Stimulated activated CD4-positive, alpha-beta T cell treated with anti-CD3 and anti-CD28 coated beads, Interleukin-1b, Interleukin-23, amount 100 ng/mL, for 1 hour (primary cell): ENCODE measurements at places on chromosomes 12 and 14.

GRCh38 chr12:109519787-109520186 is 42.4 kb downstream of the UBE3B start:
- DNase-seq = no peak

DNA sequence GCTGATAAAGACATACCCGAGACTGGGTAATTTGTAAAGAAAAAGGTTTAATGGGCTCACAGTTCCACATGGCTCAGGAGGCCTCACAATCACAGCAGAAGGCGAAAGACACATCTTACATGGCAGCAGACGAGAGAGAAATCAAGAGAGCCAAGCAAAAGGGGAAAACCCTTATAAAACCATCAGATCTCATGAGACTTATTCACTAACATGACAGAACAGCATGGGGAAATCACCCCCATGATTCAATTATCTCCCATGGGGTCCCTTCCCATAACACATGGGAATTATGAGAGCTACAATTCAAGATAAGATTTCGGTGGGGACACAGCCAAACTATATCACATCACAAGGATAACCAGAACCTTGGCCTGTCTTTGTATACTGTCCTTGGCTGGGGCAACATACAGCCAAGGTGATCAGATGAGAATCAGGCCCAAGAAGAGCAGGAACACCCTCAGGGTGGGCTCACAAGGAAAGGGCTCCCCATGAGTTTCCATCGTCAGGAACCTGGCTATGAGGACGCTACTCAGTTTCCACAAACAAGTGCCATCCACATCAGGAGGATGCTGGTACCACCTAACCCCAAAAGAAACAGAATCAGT is 152.7 kb downstream of the FOXN3 start:
- no peak for DNase-seq

DNA sequence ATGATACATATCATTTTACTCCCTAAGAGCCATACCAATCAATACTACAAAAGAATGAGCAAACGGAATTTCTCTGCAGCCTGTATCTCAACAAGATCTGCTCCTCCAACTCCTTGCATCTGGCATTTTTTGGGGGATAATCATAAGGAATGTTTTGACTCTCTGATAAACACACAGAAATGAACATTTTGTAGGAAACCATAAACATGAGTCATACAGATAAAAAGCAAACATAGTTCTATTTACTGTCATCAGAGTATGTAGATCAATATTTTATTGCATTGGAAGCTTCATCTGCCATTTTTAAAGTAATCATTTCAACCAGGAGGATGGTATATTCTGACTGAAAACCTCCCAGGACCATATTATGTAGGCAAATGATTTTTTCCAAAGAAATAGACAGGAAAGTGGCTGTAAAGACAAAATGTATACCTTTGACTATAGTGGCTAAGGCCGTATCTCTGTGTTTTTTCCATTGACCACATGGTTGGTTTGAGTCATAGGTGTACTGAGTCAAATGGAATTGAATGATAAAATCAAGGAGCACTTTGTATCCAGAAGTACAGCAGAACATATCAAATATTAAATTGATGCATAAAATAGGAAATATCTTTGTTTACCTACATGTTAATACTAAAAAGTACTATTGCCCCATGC is 32.4 kb upstream of the CD69 start:
- no peak for DNase-seq

DNA sequence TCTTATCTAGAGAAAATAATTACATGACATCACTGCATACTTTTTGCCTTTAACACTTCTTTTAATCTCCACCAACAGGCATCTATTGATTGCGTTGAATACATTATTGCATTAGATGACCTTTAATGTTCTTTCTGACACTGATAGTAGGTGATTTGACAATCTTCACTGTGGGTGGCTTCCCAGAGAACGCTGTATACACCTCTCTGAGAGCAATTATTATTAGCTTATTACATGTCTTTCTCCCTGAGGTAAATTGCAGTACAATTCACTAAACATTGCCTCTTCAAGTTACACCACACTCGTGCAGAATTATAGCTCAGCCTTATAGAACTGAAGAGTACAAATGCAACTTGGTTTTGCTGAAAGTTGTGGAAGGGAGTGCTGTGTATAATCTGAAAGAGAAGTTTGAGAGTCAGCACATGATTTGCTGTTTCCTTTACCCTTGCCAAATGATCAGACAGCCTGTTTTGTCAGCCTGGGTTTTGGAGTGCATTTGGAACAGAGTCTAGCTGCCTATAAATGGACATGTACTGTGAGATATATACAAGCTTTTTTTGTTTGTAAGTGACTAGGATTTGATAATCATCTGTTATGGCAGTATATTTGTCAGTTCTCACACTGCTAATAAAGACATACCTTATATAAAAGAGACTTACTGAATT is 369.2 kb downstream of the CCER1 start:
- no peak for DNase-seq

GRCh38 chr14:23538050-23538718 is 13.4 kb downstream of the ZFHX2 start:
- no peak for DNase-seq

GRCh38 chr14:65198346-65198745 is 96.0 kb upstream of the MAX start:
- no peak for DNase-seq

GRCh38 chr12:69150796-69151127 is 88.6 kb upstream of the CPSF6 start:
- DNase-seq = no peak

DNA sequence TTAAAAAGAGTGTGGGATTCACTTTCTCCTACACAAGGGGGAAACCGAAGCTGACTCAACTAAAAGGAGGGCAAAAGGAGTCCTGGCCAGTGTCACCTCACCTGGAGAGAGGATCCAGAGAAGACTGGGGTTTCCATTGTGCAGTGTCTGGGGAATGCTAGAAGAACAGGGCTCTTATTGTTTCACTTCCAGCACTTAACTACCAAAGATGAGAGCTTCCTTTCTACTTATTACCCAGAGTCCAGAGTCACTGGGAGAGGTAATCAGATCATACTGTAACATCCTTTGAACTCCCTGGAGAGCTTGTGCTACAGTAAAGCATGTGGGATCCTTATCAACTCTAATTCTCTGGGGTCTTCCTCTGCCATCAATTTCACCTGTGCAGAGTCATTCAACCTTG is 148.4 kb upstream of the BCL2L14 start:
- no peak for DNase-seq

DNA sequence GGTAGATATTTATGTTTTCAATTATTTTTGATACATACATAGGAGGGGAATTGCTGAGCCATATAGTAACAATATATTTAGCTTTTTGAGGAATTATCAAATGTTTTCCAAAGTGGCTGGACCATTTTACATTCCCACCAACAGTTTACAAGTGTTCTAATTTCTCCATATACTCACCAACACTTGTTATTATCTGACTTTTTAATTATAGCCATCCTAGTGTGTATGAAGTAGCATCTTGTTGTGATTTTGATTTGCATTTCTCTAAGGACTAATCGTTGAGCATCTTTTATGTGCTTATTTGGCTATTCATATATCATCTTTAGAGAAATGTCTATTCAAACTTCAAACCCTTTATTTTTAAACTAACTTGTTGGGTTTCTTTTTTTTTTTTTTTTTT is 17.2 kb upstream of the HECTD1 start:
- no peak for DNase-seq

- DNase-seq = no peak
Observed at GRCh38 chr14:92633724-92634123, 114.7 kb downstream of the LGMN start.

DNA sequence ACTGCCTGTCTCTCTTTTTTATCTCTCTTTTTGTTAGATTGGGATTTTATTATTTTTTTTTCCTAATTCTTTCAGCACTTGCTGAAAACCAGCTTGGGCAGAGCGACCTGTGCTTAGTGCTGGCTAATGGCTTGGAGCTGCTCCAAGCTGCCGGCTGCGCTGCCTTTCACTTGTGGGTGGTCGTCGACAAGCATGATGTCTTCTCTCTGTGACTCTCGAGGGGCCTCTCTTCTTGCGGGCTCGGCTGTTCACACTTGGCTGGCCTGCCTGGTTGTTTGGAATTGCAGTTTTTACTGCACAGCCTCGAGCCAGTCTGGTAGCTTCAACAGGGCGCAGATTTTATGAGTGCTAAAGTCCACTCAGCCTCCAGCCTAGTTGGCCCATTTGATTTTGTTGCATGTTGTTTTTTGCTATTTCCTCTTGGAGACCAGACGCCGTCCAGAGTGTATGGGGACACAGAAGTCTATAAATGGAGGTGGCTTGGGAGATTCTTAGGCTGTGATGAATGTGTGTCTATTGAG is 18.6 kb downstream of the TPCN1 start:
- DNase-seq = no peak

DNA sequence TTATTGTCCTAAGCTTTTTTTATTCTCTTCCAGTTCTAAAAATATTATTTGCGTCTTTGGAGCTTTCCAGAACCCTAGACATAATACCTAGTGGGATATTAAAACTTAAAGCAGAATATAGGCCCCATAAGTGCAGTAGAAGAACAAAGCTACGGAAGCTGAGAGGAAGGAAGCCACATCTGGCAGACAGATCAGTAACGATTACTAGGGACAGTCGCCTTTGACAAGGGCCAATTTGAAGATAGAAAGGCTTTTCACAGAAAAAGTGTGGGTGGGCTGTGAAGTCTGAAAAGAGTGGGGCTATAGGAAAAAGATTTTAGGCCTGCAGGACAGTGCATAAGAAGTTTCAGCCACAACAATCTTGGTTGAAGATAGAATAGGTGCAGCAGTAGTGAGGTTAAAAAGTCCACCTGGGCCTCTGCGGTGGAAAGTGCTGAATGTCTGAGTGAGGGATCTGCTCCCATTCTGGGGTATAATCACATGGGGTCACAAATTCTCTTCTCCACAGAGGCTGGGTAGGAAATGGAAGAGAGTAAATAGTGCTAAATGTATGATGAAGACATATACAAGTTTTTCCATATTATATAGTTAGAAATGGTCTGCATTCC is 114.5 kb downstream of the CMAS start:
- DNase-seq = no peak

- DNase-seq = no peak
Observed at GRCh38 chr12:57465747-57466505, 6.3 kb downstream of the GLI1 start.

- no peak for DNase-seq
Observed at GRCh38 chr12:25757037-25757665, 201.3 kb upstream of the RASSF8 start.

DNA sequence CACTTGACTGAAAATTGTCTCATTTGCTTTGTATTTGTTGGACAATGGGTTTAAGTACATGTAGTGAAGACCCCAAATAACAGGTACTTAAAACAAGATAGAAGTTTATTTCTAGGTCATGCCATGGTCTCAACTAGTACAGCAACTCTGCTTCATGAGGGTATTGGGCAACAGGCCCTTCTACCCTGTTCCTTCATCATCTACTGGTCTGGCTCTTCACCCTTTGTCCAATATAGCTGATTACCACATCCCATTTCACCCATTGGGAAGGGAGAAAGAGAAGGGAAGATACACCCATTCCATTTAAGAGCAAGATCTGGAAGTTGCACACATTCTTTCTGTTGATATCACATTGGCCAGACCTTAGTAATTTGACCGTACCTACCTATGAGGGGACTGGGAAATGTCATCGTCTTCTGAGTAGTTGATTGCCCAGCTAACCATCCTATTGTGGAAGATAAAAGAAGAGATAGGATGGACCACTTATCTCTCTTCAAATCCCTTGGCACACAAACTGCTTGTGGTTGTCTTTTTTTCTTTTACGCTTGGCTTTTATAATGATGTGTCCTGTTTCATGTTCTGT is 104.6 kb downstream of the DIP2B start:
- no peak for DNase-seq

DNA sequence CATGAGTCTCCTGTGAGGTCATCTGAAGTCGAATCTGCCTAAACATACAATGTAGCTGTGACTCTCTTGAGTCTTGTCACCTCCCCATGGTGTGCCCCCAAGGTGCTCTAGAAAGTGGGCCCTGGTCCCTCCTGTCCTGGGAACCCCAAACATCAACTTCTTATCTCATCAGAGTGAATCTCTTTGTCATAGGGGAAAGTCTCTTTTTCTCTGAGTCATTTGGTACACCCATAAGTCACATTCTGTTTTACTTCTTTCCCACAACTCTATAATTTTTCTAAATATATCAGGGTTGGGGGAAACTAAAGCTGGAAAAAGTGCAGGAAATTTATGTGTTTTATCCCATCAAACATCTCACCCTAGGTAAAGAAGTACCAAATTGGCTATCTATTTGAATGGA is 12.9 kb downstream of the SDR9C7 start:
- no peak for DNase-seq

DNA sequence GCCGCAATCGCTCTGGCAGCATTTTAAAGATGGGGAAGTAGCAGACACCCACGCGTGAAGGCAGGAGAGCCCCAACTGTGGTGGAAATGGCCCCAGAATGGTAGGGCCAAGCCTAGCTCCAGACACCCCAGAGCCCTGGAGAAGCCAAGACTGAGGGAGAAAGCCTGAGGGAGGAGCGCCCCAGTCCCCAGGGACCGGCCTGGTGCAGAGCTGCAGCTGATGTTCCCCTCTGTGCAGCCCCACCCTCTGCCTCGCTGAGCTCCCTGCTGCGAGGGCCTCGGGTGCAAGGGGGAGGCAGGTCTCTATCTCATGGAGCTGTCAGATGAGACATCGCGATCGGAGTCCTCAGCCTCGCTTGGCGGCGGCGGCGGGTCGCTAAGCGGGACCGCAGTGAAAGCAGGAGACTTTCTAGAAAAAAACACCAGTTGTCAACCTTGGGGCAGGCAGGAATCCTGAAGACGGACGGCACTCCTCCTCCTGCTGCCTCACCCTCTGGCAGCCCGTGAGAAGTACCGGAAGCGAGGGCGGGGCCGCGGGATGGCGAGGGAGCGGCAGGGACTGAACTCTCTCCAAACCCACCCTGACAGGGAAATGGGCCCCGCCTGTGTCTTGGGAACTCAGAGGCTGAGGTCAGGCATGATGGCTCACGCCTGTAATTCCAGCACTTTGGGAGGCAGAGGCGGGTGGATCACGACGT is 6.0 kb downstream of the GAPDH start:
- DNase-seq = no peak

DNA sequence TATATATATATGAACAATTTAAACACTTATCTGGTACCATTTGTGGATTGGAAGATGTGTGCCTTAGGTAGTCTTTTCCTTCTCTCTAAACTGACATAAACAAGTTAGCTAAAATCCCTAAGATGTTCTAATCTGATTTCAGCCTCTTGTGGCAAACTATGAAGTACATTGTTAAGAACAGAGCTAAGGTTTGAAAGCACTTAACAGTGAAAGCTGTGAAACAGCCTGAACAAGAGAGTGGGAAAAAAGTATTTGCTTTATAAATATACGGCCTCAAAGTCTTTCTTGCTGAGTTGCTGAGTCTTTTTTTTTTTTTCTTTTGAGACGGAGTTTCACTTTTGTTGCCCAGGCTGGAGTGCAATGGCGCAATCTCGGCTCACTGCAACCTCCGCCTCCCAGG is 53.7 kb upstream of the PELI2 start:
- DNase-seq = no peak
